ENCODE measurements at places on chromosomes 4 and X. TPM values are rescaled to one million over a fixed set of nuclear protein-coding genes. Genes with fewer than 3 reads are reported as not detected.

CT45A10 gene
- not detected for total RNA-seq

TLR8 gene
- 0.37 TPM for total RNA-seq

RAI2 gene
- total RNA-seq: 3.5 TPM

- DNase-seq: no peak
Measured at GRCh38 chr4:163003979-163004378, 162.7 kb downstream of the NAF1 start.

- DNase-seq: no peak
Measured at GRCh38 chr4:123249821-123250220, 146.8 kb upstream of the SPRY1 start.

- DNase-seq: no peak
Measured at GRCh38 chr4:26067035-26067434, 153.0 kb downstream of the SMIM20 start.

DNA sequence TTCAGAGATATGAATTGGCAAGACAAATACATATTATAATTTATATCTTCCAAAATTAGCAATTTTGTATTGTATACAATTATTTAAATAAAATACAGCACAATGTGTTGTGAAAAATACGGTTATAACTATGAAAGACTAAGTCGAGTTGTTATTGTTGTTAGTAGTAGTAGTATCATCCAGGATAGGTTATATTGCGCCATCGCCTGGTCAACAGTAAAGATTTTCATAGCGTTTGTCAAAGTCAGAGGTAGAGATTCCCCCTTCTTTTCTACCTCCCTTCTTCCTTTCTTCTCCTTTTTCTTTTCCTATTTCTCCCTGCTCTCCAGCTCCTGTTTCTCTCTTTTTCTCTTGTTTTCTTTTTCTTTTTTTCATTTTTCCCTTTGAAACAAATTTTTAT is 499.1 kb upstream of the EPHA5 start:
- DNase-seq: no peak

DNA sequence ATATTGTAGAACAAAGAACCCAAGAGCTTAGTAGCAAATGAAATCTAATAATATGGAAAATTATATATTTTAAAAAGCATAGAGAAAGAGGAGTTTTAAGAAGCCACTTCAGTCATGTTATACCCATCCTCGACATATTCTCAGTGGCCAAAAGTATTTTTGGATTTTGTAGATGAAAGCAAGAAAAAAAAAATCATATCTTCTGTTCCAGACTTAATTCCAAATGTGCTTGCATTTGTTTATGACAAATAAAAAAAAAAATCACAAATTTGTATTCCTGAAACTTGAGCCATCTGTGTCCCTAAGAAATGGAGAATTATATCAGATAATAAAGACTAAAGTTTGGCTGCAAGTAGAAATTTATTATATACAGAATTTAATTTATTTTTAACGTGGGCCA is 1482.4 kb upstream of the PABPC4L start:
- DNase-seq: no peak
